ENCODE measurements at places on chromosomes 7 and 10.

DNA sequence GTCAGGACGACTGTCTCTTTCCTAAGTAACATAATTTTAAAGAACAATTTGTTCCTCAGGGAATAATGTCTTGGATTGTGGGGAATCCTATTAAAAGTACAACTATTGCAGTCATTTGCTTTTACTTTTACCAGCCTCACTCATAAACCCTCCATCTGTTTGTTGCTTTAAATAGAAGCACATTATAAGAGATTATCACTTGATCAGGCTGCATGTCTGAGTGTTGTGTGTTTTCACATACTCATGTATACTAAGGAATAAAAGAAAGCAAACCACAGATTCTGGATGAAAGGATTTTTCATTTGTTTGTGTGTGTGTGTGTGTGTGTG lies 1077.8 kb downstream of the KCNMA1 start:
- DNase-seq, result no peak

DNA sequence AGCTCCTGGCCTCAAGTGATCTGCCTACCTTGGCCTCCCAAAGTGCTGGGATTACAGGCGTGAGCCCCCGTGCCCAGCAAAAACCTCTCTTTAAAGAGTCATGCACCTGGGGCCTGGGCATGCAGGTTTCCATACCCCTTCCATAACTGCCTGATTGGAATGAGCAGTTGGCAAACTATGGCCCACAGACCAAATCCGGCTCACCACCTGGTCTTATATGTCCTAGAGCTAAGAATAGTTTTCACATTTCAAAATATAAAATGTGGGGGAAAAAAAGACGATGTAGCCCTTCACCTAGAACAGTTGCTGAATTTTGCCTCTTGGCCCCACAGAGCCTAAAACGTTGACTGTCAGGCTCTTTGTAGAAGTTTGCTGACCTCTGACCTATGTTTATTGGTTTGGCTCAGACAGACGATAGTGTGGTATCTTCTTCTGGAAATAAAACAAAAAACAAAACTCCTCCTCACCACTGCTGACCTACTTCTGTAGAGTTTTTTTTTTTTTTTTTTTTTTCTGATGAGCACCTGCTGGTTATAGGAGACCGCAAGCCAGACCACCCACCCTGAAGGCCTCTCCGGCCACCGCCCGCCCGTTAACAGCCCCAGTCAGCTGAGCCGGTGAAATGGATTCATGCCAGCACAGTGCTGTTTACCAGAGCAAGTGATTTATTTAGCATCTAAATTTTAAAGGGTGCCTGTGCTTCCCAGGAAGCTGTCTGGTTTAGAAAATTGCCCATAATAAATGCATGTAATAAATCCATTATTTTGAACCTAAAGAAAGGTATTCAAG lies 33.5 kb upstream of the SFRP5 start:
- no peak for DNase-seq

- DNase-seq, result no peak
These were observed 322.0 kb downstream of the KCNMA1 start for GRCh38 chr10:77315496-77316129.

DNA sequence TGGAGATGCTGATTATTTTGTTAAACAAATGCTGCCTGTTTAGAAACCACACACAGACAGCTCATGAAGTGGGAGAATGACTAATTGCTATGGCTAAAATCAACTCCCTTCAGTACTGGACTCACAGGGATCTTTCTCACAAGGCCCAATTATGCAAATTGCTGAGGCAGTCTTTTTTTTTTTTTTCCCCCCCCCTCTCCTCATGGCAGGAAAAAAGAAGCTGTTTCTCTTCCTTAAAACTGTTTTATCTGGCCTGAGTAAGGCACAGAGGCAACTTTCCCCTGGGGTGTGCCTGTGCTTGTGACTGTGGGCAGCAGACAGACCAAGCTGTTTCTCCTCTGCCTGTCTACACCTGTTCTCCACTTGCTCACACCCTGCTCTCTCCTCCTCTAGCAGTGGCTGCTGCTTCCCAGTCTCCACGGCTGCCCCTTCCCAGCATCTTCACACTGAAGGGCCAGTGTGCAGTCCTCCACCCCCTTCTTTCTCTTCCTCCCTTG lies 65.4 kb upstream of the STEAP1B start:
- no peak for DNase-seq

DNA sequence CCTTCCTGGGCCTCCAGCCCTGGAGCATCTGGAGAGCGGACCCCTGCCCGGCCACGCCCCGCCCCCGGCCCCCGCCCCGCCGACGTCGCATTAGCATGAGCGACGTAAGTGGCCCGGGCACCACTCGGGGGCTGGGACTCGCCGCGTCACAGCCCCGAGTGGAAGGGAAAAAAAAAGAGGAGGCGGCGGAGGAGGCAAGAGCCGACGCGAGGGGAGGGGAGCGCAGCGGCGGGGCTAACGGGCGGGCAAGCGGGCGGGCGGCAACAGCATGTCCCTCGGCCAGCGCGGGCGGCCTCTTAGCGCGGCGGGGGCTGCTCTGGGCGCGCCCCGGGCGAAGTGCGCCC lies at the start of gene SLC18A3:
TSS of gene SLC18A3 (plus strand) at position 197 of the 344 bp plus-strand sequence. CDS start 431 bp downstream, outside the sequence.
- DNase-seq, result no peak

DNA sequence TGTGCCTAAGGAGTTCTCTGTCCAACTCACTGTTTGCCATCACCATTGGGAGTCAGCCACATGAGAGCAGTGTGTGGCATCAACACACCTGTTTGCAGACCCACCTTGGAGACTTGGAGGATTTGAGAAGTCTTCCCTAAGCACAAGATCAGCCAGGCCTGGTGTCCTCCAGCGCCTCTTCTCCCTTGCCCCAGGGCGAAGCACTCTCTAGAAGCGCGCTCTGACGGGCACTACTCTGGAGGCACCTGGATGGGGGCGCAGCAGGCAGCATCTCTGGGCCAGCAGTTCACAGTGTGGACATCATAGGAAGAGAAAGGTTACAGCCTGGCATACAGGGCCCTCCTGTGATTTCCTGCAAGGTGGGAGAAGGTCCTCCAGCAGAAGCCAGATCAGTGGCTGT lies 289.3 kb downstream of the CELF2 start:
- DNase-seq, result no peak

GRCh38 chr10:126924915-126925300 lies 19.7 kb downstream of the DOCK1 start:
- no peak for DNase-seq

- no peak for DNase-seq
These were observed 37.3 kb upstream of the SLC29A3 start for GRCh38 chr10:71281646-71282322.

GRCh38 chr10:48492201-48492600 lies 112.7 kb downstream of the ARHGAP22 start:
- no peak for DNase-seq

- no peak for DNase-seq
These were observed 327.5 kb upstream of the PHF14 start for GRCh38 chr7:10646194-10646593.

- DNase-seq, result no peak
These were observed 203.2 kb upstream of the SHH start for GRCh38 chr7:156015237-156016020.

GRCh38 chr7:103539875-103540274 lies 93.9 kb upstream of the SLC26A5 start:
- no peak for DNase-seq

DNA sequence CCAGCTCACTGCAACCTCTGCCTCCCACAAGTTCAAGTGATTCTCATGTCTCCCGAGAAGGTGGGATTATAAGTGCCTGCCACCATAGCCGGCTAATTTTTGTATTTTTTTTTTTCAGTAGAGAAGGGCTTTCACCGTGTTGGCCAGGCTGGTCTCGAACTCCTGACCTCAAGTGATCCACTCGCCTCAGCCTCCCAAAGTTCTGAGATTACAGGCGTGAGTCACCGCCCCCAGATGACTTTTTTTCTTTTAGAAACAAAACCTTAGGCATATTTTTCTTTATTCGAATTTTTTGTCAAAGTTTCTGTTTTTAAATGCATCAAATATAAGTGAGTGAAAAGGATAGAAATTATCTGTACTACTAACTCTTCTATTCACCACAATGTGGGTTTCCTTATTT lies 113.1 kb downstream of the LRRC4 start:
- DNase-seq, result no peak

DNA sequence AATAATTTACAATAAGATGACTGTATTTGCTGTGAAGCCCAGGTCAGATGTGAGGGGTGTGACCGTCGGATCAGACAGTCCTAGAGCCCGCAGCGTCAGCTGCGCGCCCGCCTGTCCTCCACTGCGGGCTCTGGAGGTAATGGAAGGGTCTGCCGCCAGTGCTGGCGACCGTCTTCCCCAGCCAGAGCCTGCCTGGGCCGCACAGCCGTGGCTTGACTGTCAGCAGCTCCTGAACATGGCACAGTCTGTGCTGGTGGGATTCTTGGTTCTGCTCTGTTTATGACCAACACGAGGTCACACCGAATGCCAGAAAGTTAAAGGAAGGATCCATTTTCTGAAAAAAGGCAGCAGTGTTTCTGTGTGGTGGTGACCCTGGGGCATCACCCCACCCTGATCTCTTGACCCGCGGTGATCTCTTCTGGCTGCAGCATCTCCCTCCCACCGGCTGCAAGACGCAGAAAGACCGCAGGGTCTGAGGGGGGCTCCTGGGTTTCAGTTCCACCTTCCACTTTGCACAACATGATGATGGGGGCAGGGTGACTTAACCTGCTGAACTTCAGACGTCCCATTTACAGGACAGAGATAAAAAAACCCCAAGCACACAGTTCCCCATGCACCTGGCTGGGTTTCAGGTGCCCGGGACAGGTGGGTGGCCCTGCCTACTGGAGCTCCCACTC lies 103.7 kb downstream of the DNAJB6 start:
- DNase-seq, result no peak

- no peak for DNase-seq
These were observed 82.7 kb upstream of the GPR22 start for GRCh38 chr7:107387128-107387527.

DNA sequence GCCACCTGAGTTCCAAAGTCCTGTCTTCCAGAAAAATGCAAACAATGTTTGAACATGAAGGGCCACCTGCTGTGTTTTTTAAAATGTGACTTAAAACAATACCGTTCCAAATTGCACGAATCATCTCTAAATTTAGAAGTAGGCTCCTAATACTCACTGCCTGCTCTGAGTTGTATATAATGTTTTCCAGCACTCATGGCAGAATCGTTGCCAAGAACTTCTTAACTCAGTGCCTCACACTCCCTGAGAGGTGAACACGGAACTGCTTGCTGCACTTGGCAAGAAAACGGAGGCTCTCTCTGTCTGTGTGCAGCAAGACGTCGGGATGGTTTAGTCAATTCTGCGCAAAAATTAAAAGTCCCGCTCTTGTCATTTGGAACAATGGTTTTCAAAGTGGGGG lies 757.3 kb upstream of the AUTS2 start:
- no peak for DNase-seq

DNA sequence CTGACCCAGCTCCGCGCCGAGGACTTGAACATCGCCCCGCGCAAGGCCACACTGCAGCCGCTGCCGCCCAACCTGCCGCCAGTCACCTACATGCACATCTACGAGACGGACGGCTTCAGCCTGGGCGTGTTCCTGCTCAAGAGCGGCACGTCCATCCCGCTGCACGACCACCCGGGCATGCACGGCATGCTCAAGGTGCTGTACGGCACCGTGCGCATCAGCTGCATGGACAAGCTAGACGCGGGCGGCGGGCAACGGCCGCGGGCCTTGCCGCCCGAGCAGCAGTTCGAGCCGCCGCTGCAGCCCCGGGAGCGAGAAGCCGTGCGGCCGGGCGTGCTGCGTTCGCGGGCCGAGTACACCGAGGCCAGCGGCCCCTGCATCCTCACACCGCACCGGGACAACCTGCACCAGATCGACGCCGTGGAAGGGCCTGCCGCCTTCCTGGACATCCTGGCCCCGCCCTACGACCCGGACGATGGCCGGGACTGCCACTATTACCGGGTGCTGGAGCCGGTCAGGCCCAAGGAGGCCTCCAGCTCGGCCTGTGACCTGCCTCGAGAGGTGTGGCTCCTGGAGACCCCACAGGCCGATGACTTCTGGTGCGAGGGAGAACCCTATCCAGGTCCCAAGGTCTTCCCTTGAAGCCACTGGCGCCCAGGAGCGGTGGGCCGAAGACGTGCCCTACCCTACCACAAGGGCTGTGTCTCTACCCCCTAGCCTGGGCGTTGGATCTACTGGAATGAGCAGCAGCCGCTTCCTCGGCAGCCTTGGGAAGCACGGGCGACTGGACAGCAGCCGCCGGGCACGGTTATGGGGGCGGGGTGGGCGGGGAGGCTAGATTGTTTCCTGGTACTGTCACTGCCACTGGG lies 945 bp downstream of the ADO start:
- DNase-seq, result no peak

- DNase-seq, result no peak
These were observed 21.3 kb upstream of the LRGUK start for GRCh38 chr7:134105841-134106240.

- no peak for DNase-seq
These were observed 107.3 kb downstream of the NRCAM start for GRCh38 chr7:108348913-108349312.

GRCh38 chr7:39647816-39648215 lies 24.4 kb downstream of the RALA start:
- no peak for DNase-seq

GRCh38 chr10:112241651-112242341 lies 41.4 kb upstream of the TECTB start:
- DNase-seq, result no peak

DNA sequence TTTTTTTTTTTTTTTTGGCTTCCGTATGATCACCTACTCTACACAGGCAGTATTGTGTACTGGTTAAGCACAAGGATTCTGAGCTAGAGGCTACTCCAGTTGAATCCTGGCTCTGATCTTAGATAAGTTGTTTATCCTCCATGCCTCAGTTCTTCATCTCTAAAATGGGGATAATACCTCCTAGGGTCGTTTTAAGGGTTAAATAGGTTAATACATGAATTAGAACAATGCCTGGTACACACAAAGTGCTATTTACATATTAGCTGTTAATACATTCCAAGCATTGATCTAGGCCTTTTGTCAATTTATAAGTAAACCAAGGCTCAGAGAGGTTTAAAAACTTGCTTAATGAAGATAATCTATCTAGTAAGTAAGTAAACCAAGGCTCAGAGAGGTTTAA lies 59.0 kb downstream of the ST7 start:
- DNase-seq, result no peak

DNA sequence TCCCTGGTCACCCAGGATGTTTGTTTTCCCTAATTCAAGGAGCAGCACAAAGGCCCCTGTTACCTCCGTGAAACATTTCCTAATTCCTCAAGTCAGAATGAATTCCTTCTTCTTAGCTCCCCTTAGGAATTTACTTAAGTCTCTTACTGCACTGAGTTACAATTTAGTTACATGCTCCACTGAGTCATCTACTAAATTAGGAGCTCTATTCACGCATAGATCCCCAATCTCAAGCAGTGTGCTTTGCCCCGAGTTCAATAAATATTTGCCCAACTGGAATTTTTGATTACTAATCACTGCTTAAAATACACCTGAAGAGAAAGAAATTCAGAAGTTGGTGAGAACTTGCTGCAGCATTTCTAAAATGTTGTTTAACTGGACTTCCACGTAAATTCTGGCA lies 329.4 kb upstream of the MYO3A start:
- no peak for DNase-seq

- no peak for DNase-seq
These were observed 715.1 kb downstream of the GRID1 start for GRCh38 chr10:85651497-85651882.

GRCh38 chr7:17384400-17384799 lies 85.9 kb downstream of the AHR start:
- no peak for DNase-seq

GRCh38 chr7:15674586-15674985 lies 11.9 kb downstream of the MEOX2 start:
- DNase-seq, result no peak
